ENCODE measurements at places on chromosomes 7 and 10.

- peak; percentile 77 for DNase-seq
These were observed 588 bp upstream of the PAOX start for GRCh38 chr10:133378251-133379096.

DNA sequence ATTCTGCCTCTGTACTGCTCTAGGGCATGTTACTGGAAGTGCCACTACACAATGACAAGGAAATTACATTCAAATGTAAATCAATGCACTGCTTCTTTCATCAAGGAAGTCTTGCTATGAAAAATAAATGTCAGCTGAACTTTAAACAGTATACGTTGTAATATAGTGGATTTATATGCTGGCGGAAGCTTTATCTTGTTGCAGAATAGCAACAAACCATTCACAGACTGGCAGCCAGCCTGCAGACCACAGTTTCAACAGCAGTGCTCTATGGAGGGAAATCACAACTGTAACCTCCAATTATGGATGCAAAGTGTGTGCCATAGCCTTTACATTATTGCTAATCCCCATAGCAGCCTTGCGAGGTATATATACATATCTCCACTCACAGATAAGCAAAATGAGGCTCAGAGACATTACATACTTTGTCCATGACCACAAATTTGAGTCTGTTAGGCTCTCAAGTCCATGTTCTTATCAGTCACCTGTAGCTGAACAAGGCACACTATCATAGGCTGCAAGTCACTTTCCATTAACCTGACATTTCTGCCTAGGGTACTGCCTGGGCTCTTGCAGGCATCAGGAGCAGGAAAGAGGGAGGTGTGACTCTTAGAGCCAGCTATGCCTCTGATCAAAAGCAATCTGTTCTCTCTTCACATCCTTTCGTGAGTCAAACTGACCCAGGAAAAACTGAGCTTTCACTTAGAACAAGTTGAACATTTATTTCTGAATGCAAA, 22.6 kb downstream of the COL28A1 start:
- DNase-seq, result no peak

DNA sequence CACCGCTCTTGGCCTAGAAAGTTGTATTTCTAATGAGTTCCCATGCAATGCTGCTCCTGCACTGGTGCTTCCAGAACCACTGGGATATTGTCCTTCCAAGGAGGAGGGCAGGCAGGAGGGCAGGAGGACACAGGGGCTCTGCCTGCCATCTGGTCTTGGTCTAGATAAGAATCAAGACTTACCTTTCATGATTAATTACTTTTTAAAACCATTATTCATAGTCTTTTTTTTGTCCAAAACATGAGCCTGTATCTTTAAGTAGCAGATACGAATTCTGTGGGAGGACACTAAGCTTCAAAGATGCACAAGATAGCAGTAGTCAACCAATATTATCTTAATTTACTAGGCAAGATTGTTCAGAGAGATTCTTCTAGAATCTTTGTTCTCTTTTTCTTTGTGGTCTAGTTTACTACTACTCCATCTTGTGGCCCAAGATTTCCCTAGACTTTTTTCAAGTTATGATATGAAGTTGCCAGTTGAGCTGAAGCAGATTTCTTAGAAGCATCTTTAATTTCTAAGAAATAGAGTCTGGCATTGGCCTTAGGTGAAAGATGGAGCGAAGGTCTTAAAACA, 57.6 kb downstream of the RBM33 start:
- no peak for DNase-seq

DNA sequence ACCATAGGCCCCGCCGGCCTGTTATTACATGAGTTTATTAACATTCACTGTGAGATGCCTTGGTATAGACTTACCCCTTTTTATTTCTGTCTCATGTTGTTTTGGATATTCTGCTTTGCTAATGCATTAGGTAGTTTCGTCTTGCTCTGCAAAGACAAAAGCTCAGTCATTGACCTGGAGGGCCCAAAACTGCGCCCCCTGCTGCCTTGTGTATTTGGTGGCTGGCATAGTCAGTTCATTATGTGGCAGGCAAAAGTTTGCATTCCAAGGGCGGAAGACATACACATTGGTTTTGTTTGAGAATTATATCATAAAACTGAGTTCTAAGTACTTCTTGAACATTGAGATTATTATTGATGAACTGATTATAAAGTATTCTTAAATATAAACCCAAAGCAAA, 372.5 kb downstream of the SDK1 start:
- no peak for DNase-seq

GRCh38 chr10:72013202-72013945, 49.2 kb downstream of the CHST3 start:
- DNase-seq, result no peak

DNA sequence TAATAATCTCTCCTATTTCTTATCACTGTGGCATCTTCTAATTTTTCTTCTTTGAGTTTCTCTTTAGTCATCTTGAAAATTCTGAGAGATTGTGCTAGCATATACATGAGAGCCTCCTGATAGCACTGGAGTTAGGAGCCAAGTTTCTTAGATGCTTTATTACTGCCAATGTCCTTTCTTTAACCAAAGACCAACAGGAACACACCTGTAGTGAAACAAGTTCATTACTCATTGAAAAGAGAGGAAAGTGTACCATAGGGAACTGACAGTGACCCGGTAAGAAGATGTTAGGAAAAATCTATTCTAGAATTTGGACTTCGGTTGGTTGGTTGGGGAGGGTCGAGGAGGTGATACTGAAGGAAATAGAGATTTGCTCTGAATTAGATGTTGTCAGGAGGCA, 27.1 kb upstream of the CD36 start:
- no peak for DNase-seq

GRCh38 chr10:67280405-67280804, 354.6 kb downstream of the LRRTM3 start:
- DNase-seq, result no peak
